Activated T-cell treated with anti-CD3 and anti-CD28 coated beads for 4 hours (primary cell): ENCODE measurements at places on chromosomes 12 and 14.

DNA sequence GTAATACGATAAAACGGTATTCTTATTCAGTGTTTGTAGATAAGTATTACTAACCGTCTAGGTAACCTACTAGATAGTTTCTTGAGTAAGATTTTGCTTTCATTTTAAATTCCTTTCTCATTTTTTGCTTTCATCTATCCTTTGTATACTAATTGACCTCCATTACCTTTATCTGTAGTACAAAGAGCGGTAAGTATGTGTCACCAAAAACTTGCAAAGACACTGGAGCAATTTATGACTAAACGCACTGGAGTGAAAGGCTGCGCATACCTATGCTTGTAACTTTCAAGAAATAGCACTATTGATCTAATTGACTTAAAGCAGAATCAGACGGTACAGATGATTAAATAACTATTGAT, 1.7 kb downstream of the ARHGAP5 start:
- DNase-seq = no peak

DNA sequence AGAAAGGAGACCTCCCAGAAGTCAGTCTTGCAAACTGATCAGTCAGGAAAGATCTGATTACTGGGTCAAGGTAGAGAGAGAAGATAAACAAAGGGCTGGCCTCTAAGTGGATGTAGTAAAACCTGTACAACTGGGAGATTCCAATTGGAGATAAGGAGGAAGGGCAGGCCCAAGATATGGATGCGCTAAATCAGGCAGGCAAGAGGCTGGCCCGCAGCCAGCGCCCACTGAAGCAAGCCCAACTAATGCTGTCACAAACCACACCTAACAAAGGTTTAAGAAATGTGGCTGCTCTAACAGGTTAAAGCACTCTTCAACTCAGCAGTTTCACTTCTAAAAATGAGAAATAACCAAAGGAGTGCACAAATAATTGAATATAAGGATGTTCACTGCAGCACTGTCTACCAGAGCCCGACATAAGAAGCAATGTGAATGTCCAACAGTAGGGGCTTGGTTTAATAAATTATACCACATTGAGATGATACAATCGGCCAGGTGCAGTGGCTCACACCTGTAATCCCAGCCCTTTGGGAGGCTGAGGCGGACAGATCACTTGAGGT, 4.7 kb downstream of the GLTP start:
- no peak for DNase-seq

GRCh38 chr12:109725321-109726105, 11.9 kb downstream of the FAM222A start:
- no peak for DNase-seq

DNA sequence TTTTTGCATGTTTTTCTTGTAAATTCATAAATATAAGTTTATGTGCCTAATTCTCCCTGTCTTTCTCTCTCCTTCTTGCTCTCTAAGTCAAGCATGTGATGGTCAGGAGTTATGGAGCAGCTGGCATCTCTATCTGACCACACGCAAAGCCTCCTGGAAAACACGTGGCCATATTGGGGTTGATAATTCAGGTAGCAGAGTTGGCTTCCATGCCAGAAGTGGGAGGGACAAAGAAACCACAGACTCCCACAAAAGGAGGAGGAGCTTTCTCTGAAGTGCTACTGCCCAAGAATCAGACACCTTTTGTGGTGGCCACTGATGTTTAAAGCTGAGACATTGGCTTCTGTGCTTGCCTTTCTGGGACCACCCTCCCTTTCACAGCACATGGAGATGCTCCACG, 517.6 kb upstream of the TMEM132C start:
- DNase-seq = no peak

GRCh38 chr12:5718680-5719079, 226.4 kb downstream of the ANO2 start:
- DNase-seq = no peak

DNA sequence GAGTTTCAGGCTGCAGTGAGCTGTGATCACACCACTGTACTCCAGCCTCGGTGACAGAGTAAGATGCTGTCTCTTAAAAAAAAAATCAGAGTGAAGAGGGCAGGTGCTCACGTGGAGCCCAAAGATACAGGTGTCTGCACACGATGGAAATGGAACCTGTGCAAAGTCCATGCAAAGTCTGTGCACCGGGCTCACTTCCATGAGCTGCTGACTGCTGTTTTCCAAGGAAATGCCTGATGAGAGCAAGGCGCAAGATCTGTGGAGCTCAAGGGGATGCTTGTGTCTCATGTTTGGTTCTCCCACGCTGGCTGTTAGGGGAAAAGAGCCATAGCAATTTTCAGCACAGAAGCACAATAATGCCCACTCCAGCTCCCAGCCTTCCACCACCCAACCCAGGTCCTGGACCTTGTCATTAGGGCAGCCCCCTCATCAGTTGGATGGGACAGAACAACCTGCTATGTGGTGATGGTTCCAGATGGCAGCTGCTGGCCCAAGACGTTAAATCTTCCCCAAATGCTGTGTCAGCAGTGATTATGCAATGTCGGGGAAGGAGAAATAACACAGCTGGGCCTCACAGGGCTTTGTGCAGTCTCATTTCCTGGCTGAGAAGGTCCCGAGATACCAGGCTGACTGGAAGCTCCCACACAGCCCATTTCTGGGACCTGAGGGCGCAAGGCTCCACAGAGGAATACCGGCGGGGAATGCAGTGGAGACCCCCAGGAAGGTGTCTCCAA, 27.9 kb upstream of the DICER1 start:
- no peak for DNase-seq

GRCh38 chr12:94488463-94488862, 28.8 kb upstream of the CEP83 start:
- DNase-seq = no peak

DNA sequence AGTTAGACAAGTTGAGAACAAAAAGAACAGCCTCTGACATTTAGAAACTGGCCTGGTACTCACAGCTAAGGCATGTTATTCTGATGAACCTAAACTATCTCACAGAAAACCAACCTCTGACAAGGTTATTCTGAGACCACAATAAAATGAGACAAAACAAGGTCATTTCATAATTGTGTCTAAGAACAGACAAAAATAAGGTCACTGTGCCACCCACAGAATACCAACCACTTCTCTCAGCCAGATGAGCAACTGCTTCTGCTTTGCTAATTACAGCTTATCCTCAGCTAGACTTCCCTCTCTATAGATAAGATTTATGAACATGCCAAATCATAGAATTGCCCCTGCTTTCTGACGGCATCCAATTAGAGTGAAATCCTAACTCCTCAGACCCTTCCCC, 52.2 kb upstream of the CRACR2A start:
- no peak for DNase-seq

DNA sequence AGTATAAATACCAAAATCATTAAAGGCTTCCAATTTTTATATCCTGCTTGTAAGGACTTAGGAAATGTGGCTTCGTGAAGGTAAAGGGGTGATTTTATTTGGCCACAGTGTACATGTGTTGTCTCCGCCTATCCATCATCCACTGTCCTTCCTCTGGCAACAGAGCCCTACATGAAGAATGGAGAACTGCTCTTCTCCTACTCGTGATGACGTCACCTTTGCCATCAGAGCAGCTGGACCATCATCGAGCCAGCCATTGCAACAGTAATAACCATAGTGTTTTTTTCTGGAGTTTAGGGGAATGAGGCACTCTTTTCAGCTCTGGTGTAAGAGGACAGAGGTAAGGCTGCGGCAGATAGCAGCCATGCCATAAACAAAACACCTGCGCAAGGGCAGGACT, 19.2 kb downstream of the ITPR2 start:
- DNase-seq = no peak

DNA sequence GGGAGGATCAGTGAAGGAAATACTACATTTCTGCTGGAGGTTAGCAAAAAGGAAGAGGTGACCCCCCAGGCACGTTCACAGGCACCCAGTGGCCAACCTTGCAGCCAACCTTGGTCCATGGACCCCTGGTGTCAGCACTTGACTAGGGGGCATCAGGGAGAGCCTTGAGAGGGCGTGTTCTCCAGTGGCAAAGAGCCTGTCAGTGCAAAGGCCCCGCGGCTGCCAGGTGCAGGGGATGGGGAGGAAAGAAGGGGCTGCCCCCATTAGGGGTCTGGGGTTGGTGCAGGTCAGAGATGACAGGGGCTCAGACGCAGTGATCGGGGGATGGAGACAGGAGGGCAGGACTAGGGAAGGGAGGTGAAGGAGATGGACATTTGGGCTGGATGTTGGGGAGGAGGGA, 22.7 kb upstream of the ULK1 start:
- DNase-seq = no peak

DNA sequence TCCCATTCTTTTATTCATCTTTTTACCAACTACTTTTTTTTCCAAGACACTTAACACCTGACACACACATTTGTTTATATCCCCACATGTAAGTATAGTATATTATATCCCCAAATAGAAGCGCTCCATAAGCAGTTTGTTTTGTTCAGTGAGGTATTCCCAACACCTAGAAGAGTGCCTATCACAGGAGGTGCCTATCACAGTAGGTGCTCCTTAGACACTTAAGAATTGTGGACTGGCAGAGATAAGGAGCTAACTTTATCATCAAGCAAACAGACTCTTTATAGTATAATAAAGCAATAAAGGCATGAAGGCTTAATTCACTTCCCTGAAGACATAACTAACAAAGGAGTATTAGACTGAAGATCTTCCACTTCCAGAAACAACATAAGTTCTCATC, 29.1 kb downstream of the OSBPL8 start:
- no peak for DNase-seq

- no peak for DNase-seq
These were observed 13.2 kb downstream of the SPPL3 start for GRCh38 chr12:120890963-120891362.

DNA sequence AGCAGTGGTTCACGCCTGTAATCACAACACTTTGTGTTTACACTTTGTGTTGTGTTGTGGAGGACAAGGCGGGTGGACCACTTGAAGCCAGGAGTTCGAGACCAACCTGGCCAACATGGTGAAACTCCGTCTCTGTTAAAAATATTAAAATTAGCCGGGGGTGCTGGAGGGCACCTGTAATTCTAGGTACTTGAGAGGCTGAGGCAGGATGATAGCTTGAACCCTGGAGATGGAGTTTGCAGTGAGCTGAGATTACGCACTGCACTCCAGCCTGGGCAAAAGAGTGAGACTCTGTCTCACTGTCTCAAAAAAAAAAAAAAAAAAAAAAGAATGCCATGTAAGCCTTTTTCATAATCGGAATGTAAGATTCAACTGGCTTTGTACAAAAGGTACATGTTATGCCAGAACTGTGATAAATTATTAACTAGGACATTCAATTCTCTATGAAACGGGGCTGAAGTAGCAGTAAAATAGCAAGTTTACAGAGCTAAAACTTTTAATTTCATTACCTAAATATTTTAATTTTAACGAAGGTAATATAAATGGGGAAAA, 13.9 kb upstream of the PITPNM2 start:
- no peak for DNase-seq

DNA sequence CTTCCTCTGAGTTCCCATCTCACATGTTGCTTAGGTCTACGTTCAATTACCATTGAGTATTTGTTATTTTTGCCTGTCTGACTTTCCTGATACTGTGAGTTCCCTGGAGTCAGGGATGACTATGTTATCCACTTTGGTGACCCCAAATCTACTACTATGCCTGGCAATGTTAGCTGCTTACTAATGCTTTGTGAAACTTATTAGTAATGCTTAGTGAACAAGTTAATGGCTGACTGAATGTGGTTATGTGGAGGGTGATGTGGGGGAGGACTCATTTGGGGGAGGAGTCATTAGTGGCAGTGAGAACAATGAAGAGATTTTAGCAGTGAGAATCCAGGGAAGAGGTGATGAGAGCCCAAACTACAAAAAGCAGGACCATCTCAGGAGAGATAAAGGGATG, 121.6 kb downstream of the KTN1 start:
- DNase-seq = no peak

GRCh38 chr14:92417759-92418158, 94.8 kb downstream of the SLC24A4 start:
- DNase-seq = no peak

GRCh38 chr12:113471619-113472171, at the start of gene LHX5:
Gene LHX5 (minus strand): TSS chr12:113471871. CDS start chr12:113471498, 373 bp downstream.
- DNase-seq = no peak

- no peak for DNase-seq
These were observed 1004.2 kb upstream of the SEL1L start for GRCh38 chr14:82537831-82538230.

DNA sequence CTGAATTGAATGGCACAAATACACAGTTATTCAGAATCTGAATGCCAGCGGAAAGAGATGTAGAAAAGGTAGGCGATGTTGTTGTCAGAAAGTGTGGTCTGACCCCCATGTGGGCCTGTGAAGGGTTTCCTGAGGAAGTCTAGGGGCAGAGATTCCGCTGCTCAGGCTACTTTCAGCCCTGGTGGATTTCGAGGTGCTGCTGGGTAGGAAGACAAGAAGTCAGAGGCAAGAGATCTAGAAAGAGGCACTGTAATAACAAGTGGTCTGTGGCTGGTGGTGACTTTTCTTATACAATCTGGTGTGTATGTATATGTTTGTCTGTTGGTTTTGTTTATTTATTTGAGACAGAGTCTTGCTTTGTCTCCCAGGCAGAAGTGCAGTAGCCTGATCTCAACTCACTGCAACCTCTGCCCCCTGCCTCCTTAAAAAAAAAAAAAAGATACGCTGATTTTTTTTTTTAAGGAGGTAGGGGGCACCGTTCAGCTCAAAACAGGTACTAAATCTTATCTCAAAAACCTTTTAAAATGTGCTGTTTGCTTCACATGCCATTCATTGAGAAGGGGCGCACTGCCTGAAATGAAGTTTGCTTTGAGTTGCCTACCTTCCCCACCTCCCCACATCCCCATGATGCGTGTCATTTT, 27.1 kb upstream of the MANSC4 start:
- DNase-seq = no peak

DNA sequence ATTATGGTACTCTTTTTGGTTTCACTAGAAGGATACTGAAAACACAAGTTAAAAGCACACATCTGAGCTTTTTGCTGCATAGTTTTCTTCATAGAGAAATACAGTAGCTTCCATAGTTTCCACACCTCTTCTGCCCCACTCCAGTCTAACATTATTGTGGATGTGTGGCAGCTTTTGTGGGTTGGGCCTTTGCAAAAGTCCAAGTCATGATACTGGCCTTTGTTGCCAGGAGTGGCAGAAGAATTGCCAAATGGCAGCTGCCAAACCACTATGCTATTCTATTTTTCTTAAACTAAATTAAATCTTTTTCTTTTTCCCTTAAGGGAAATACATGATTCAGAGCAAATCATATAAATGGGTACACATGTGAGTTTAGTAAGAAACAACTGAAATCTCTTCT, 114.8 kb downstream of the PLEKHA5 start:
- no peak for DNase-seq

DNA sequence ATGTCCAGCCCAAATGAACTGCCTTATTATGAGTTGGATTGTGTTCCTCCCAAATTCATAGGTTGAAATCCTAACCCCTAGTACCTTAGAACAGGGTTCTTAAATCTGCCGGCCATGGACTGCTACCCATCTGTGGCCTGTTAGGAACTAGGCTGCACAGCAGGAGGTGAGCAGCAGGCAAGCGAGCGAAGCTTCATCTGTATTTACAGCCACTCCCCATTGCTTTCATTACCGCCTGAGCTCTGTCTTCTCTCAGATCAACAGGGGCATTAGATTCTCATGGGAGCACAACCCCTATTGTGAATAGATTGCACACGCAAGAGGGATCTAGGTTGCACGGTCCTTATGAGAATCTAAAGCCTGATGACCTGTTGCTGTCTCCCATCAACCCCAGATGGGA, 9.8 kb upstream of the EML5 start:
- no peak for DNase-seq
